Effector CD8-positive, alpha-beta T cell (primary cell): ENCODE measurements at places on chromosomes 11 and 22.

GRCh38 chr22:49193901-49194465 lies 633.7 kb downstream of the BRD1 start:
- DNase-seq: no peak

DNA sequence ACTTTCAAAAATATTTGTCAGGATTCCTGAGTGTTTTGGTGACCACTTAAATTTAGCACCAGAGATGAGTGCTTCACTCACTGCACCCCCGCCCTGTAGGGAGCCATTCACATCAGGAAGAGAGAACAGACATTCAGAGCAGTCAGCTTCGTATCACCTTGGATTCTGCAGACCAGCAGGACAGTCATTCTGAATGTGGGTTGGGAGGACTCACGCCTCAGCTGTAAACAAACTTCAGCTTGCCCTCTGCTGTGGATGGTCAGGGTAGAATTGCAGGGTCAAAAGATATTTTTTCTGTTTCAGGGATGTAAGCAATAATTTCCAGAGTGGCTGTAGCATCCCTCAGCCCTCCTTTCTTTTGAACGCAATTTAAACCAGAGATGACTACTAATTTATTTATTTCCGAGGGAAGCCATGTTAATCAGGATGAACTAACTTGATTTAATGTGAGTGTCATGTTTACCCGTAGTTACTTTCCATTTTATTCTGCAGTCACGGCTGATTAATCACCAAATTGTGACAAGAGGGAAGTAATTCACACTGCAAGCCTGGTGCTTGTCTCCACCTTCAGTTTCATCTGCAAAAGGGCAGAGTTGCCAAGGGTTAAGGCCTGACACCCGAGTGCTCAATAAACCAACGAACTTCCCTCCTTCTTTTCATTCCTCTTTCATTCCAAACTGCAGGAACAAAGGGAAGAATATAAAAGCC lies 174.2 kb upstream of the DDI1 start:
- DNase-seq: no peak

DNA sequence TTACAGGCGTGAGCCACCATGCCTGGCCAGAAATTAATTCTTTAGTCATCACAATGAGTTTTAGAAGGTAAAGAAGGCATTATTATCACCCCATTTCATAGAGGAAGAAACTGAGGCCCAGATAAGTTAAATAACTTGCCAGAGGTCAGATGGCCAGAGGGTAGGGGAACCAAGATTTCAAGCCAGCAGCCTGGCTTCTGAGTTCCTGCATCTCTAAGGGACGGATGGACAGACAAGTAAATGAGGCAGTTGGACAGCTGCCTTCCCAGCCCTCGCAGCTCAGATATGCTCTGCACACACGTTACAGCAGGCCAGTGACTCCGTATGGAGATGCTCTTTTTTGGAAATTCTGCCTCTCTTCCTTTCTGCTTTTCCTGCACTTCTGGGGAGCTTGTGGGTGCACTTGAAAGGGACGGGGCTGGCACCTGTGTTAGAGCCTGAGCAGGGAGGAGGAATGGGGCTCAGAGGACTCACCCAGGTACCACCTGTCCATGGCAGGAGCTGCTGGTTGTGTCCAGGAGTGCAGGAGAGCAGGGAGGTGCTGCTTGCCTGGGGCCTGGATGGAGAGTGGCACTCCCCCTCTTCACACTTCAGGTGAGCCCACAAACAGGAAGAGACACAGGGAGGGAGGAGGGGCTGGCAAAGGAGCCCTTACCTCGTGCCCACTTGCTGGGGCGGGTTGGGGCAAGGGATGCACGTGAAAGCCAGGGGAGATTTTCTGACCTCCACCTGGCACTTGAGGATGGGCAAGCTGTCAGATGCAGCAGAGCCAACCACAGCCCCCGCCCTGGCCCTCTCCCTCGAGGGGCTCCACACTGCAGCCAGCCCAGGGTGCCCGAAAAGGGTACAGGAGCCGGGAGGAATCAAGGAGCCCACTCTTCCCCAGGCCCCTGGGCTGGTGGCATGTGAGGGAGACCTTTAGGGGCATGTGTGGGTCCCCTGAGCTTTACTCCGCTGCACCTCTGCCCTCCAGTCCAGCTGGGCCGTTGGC lies 3.3 kb upstream of the FXYD2 start:
- DNase-seq: no peak

DNA sequence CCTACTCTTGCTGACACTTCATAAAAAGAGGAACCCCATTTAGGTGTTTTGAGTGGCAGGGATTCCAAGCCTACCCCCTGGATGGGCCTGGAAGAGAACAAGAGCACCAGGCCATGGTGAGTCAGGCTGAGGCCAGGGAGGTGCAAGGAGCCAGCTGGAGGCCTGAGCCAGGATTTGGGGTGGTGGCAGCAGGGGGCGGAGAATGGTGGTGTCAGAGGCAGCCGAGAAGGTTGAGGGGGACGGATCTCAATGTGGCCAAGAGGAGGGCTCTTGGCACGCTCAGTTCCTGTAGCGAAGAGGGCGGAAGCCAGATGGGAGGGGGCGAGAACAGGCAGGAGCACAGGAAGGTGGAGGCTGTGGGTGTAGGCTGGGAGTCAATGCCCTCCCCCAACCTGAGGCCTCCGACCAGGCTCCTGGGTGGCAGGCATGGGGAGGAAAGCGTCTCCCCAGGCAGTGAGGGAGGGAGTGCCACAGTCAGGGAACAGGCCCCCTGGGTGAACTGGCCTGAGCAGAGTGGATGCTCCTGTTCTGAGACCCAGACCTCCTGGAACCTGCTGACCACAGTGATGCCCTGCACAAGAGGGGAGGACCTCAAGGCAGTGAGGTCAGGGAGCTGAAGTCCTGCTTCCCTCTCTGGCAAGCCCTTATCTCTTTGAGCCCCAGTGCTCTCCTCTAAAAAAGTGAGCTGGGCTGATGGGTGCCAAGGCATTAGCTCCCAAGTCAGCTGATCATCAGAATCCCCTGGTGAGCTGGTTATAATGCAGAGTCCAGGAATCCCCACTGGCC lies 13.9 kb downstream of the RTN4RL2 start:
- DNase-seq: no peak

DNA sequence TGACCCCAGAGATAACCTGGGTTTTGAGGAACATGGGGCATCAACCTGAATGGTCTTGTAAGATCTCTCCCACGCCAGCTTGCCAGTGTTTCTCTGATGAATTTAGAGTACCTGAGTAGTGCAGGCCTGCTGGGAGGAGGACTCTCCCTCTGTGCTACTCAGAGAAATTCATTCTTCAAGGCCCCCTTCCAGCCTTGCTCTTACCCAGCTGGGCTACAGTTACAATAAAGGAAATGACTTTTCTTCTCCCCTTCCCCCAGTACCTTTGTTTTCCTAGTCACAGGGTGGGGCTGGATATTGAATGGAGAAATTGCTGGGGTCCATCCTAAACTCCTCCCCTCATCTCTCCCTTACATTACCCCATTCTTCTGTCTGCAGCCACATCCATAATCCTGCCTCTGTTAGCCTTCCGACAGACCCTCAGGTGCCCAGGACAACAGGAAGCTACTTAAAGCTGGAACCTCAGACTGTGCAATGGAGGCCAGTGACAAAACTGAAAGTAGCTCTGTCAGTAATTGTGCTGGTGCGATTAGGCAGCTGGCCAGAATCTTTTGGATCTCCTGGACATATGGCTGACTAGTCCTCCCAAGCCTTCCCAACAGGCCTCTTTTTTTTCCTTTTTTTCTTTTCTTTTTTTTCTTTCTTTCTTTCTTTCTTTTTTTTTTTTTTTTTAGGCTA lies 17.4 kb downstream of the LIMK2 start:
- no peak for DNase-seq

DNA sequence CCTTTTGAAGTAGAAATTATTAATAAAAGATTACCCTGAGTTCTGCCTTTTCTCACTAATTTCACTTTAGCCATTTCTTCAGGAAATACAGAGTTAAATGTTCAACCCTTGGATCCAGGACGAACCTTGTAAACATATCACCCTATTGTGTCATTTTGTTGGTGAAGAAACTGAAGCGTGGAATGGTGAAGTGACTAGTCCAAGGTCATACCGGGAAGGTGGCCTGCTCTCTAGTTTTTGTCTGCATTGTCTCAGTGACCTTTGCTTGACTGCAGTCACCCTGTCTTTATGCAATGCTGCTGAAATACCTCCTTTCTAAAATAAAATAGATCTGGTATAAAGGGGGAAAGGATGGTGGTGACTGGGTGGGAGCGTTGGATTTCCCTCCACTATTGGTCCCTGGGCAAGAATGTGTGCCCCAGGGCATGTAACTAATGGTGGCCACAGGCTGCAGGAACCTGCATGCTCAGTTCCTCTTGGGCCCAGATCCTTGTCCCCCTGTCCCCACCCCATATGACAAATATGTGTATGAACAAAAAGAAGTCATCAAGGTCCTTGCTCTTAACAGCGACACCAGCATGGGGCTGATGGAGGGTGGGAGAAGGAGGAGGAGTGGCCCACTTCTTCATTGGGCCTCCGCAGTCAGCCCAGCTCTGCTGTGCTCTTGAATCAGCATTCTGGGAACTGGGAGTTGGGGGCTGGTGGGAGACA lies 977 bp upstream of the SORL1-AS1 start:
- DNase-seq: no peak

DNA sequence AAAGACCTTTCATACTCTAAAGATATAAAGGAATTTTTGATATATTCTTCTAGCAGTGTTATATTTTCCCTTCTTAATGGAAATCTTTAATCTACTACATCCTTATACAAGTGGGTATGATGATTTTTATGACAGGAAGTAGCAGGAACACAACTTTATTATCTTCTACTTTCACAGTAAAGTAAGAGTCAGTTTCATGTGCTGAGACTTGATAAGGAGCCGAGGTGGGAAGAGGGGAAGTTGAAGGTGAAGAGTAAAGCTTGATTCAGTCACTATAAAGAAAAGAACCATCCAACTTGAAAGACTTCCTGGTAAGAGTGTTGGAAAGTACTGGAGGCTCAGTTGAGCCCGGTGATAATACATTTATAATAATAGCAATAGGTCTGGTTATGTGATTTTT lies 82.1 kb upstream of the PTH start:
- DNase-seq: no peak

DNA sequence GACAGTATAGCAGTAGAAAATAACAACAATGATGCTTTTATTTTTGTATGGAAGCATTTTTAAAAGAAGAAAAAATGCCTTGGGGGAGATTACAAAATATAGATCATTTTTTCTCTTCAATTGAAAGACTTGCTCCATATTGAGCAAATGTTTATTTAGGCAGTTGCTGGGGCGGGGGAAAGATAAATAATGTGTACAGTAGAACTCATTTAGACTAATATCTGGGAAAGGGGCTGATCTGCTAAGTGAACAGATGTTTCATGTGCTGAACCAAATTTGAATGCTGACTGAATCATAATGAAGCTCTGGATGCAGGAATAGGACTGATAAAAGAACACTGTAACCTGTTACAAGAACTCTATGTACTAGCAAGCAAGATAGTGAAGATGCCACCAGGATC lies 457.1 kb upstream of the TENM4 start:
- no peak for DNase-seq

GRCh38 chr11:65279741-65280440 lies 18.1 kb downstream of the POLA2 start:
- DNase-seq: no peak

GRCh38 chr11:39443424-39444022 lies 2015.9 kb downstream of the LRRC4C start:
- DNase-seq: no peak

GRCh38 chr22:39940757-39941305 lies 19.4 kb upstream of the TMA7B start:
- no peak for DNase-seq
